Breast epithelium (tissue), 4 donors: ENCODE measurements at places on chromosomes 4 and X.

DNA sequence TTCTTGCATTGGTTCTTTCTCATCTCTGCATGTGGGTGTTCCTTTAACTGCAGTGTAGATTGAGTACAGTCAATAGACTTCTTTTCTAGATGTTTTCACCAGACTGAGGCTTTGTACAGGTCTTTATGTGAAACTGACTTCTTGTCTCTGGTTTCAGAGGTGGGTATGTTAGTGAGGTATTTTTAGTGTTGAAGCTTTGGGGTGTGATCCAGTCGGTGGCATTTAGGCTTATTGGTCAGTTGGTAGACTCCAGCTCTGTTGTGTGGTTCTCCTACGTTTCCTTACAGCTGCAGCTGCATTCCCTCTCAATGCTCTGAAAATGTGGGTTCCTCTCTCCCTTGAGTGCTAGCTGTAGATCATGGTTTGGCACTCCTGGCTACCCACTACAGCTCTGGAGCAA, 21.3 kb upstream of the AMBN start:
- DNase-seq = no peak
- no peaks in the 10 kb centered on the region for H3K27me3 ChIP-seq
- no peak overlapping the region for H3K4me3 ChIP-seq
- no peaks in the 10 kb centered on the region for H3K4me1 ChIP-seq
- H3K27ac ChIP-seq = no peak overlapping the region

GRCh38 chr4:76758290-76758882, 139.6 kb downstream of the SOWAHB start:
- H3K27ac ChIP-seq = no peak overlapping the region
- H3K4me3 ChIP-seq = no peak overlapping the region
- H3K36me3 ChIP-seq = peaks cover 12% of the 10 kb centered on the region
- DNase-seq = no peak
- H3K27me3 ChIP-seq = no peaks in the 10 kb centered on the region

GRCh38 chrX:134969726-134970125, 21.1 kb upstream of the SMIM10 start:
- H3K27ac ChIP-seq = no peak overlapping the region
- no peaks in the 10 kb centered on the region for H3K4me1 ChIP-seq
- no peak for DNase-seq
- H3K4me3 ChIP-seq = no peak overlapping the region
- H3K27me3 ChIP-seq = peaks cover 32% of the 10 kb centered on the region
- H3K36me3 ChIP-seq = no peaks in the 10 kb centered on the region

DNA sequence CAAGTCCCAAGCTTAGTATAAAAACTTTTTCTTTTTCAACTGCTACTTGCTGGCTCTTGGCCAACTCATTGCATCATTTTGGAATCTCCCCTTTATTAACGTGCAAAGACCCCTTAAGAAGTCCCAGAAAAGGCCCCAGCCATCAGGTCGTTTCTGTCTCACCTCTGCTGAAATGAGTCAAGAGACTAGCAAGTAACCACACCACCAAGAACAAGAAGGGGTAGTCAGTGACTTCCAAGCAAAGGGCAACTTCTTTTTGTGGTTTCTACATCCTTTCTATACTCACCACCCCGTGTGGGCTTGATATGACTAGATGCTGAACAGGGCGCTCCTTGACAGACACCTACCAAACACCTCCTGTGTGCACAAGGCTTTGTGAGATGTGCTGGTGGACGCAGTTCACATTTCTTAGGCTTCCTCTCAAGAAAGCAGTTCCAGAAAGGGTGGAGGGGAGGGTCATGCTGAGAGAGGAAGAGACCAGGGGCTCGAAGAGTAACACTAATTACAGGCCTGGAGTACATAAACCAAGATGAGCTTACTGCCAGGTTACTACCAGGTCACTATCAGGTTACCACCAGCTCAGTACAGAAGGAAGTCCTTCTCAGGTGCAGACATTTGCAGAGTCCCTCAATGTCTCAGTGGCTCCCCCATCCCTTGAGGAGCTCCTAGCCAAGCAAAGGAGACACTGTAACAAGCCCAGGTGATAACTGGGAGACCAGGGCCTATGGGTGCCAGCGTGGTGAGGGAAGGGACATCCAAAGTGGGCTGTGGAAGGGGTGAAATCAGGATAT, 19.3 kb downstream of the JAKMIP1 start:
- peaks cover 12% of the 10 kb centered on the region for H3K27me3 ChIP-seq
- H3K27ac ChIP-seq = no peak overlapping the region
- H3K36me3 ChIP-seq = no peaks in the 10 kb centered on the region
- no peaks in the 10 kb centered on the region for H3K4me1 ChIP-seq
- no peak overlapping the region for H3K4me3 ChIP-seq

DNA sequence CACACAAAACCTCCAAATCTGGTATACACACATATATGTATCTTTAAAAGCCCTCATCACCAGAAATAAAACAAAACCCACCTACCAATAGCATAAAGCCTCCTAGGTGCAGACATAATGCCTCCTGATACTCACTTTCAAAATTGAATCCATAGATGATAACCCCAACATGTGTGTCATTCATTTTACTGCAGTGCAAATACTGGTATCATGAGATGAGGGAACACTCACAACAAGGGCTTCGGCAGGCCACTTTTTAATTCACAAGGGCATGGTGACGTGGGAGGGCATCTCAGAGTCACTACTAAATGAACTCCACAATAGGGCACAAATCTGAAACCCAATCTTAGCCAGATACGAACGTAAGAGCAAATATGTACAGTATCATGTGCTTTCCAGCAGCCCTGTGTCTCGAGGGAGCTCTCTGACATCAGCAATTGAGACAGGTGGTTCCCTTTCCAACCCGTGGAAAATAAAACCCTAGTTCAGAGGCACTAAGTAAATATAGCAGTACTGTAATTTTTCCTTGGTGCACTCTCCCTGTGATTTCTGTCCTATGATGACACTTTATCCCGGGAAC, 14.1 kb upstream of the PPARGC1A start:
- no peaks in the 10 kb centered on the region for H3K36me3 ChIP-seq
- DNase-seq = no peak
- no peak overlapping the region for H3K4me3 ChIP-seq

DNA sequence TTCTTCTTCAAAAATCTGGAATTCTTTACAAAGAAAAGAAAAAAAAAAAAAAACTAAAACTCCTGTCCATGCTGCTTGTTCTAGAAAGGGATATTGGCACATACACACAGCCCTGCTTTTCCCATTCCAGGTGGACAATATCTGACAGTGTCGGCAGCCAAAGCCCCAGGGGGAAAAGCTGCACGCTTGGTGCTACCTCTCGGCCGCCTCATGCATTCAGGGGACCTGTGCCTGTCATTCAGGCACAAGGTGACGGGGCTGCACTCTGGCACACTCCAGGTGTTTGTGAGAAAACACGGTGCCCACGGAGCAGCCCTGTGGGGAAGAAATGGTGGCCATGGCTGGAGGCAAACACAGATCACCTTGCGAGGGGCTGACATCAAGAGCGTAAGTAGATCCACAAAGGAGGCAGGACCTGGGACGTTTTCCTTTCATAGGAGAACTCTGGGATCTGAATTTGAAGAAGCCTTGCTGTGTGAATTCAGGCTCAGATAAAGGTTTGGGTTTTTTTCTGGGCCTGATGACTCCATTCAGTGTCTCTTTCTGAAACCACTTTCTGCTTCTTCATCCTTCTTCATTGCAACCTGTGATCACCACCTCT, 71.9 kb downstream of the NPNT start:
- no peak overlapping the region for H3K27ac ChIP-seq
- H3K27me3 ChIP-seq = no peaks in the 10 kb centered on the region
- H3K4me3 ChIP-seq = peak overlapping the region; percentile 46
- no peaks in the 10 kb centered on the region for H3K36me3 ChIP-seq
- DNase-seq = no peak

DNA sequence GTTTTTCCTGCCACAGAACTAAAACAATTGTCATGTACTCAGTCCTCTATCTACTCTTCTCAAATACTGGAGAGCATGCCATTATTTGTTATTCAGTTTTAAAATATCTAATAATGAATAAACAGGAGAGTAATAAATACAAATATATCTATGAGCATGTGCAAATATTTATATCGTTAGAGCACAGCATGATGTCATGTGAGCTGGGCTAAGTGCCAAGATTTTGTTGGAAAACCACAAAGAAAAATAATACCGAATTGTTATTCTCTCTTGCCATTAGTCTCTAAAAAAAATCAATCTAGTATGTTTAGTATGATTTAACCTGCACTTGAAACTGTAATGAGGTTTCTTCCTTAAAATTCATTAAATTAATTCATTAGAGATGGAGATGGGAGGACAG, 97.3 kb downstream of the DDX60 start:
- H3K27me3 ChIP-seq = no peaks in the 10 kb centered on the region
- no peak overlapping the region for H3K27ac ChIP-seq
- no peaks in the 10 kb centered on the region for H3K36me3 ChIP-seq
- DNase-seq = no peak

GRCh38 chr4:165709973-165710526, 163.0 kb upstream of the TLL1 start:
- no peak for DNase-seq
- H3K27me3 ChIP-seq = no peaks in the 10 kb centered on the region
- no peaks in the 10 kb centered on the region for H3K4me1 ChIP-seq
- H3K27ac ChIP-seq = no peak overlapping the region

DNA sequence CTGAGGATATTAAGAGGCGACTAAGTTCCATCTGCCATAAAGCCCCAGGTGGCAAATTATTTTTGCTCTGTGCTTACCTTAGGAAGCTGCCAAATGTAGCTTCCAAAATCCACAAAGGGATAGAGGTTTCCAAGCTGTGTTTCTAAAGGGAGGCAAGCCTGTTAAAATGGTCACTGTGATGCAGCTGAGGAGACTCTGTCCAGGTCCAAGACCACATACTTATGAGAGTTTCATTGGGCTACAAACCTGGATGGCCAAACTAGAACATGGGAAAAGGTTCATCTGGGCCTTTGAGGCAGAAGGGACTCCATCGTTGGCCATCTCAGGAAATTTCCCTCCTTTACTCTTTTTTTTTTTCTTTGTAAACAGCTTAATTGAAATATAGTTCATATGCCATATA, 306.9 kb upstream of the FGF13 start:
- no peaks in the 10 kb centered on the region for H3K27me3 ChIP-seq
- H3K36me3 ChIP-seq = no peaks in the 10 kb centered on the region
- H3K27ac ChIP-seq = no peak overlapping the region
- H3K4me3 ChIP-seq = no peak overlapping the region

DNA sequence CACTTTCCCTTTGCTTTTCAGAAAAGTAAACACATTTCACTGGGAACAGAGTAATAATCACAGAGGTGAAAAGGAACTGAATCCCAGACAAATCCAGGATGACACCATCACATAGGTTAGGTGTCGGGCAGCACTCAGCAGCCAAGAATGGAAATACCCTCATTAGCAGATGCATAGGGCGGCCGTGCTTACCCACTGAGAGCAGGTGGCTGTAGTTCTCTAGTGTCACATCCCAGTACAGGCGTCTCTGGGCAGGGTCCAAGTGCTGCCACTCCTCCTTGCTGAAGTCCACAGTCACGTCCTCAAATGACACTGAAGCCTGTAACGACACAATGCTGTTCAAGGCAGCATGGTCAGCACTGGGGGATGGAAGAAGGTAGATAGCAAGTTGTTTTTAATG, 26.9 kb downstream of the ZNF41 start:
- no peak for DNase-seq
- peaks cover 2% of the 10 kb centered on the region for H3K27me3 ChIP-seq
- no peaks in the 10 kb centered on the region for H3K4me1 ChIP-seq

DNA sequence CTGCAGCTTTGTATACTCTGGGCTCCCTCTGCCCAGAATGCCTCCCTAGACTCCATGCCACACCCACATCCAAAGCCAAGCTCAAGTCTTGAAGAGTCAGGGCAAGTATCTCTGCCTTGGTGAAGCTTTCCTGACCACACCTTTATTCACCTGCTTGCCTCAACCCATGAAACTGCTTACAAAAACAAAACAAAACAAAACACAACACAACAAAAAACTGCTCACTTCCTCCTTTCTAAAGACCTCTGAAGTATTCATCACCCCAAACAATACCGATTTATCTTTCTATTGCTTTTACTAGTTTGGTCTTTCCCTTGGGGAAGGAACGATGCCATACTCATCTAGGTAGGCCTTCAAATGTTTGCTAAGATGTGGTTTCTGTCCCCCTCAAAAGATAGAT, 45.0 kb downstream of the TMEM165 start:
- no peaks in the 10 kb centered on the region for H3K27me3 ChIP-seq
- H3K4me3 ChIP-seq = no peak overlapping the region
- H3K4me1 ChIP-seq = no peaks in the 10 kb centered on the region
- no peak for DNase-seq
- no peak overlapping the region for H3K27ac ChIP-seq
